ENCODE measurements at places on chromosomes 2 and 18.

DNA sequence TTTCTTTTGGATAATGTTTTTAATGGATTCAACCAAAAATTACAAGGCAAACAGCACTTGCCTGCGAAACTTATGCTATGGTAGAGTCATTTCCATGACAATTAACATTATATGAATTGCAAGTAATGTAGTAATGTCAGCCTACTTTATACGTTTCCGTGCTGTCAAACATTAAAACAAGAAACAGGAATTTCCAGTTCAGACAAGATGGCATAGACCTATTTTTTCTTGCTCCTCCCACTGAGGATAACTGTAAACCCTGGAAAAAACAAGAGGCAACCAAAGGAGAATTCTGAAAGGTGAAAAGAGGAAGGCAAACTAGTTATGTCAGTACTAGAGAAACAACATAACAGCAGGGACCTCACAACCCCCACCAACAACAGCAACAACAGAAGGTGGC is 170.7 kb downstream of the DIS3L2 start:
- DNase-seq: no peak

GRCh38 chr18:54769526-54770464 is 58.5 kb upstream of the RAB27B start:
- no peak for DNase-seq

DNA sequence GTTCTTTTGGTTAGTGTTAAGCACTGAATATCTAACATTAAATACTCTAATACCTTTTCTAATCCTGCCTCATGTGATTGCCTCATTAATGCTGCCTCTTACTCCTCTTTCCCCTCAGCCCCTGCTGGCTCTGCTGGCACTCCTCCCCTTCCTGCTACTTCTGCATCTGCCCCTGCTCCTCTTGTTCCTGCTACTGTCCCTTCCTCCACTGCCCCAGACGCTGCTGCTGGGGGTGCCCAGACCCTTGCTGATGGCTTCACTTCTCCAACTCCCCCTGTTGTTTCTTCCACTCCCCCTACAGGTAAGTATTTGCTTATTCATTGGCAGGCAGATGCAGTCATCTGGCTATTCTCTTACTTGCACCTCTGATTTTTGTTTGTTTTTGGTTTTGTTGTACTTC is 68.5 kb downstream of the ABI2 start:
- DNase-seq: no peak

GRCh38 chr2:173271825-173272224 is 82.8 kb upstream of the CDCA7 start:
- no peak for DNase-seq

- peak; percentile 42 for DNase-seq
These were observed 549.0 kb upstream of the VRK2 start for GRCh38 chr2:57497489-57498096.

Data from NCI-H146 (cell line).